ENCODE measurements at places on chromosomes 2 and 18.

GRCh38 chr2:223865124-223865523 is 27.7 kb upstream of the AP1S3 start:
- no peak for DNase-seq

- no peak for DNase-seq
Measured at GRCh38 chr2:20641123-20641985, 9.5 kb downstream of the HS1BP3 start.

DNA sequence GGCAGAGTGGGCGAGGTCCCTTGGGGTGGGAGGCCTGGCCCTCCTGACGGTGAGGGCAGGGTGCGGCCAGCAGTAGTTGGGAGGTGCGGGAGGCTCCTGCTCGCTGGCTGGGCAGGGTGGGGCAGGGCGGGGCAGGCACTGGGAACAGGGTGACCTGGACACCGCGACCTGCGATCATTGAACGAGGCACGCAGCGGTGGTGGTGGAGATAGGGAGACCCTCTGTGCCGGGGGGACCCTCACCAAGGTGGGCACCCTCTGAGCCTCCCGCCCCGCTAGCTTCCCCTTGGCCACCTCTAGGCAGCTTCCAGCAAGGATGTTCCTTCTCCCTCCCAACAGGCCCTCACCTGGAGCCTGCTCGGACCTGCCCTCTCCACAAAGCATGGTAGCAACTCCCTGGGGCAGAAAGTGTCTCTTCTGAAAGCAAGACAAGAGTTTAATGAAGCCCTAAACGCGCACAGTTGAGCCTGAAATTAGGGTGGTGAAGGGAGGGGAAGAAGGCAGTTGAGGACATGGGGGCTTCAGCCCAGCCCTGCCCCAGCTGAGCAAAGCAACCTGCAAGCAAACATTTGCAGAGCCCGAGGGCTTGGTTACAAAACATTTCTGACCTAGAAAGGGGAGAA is 15.4 kb upstream of the FOSL2 start:
- no peak for DNase-seq

- DNase-seq = no peak
Measured at GRCh38 chr2:111634995-111635538, 248.9 kb downstream of the ANAPC1 start.

- DNase-seq = peak; percentile 32
Measured at GRCh38 chr2:219029829-219030165, 11.5 kb downstream of the CFAP65 start.

DNA sequence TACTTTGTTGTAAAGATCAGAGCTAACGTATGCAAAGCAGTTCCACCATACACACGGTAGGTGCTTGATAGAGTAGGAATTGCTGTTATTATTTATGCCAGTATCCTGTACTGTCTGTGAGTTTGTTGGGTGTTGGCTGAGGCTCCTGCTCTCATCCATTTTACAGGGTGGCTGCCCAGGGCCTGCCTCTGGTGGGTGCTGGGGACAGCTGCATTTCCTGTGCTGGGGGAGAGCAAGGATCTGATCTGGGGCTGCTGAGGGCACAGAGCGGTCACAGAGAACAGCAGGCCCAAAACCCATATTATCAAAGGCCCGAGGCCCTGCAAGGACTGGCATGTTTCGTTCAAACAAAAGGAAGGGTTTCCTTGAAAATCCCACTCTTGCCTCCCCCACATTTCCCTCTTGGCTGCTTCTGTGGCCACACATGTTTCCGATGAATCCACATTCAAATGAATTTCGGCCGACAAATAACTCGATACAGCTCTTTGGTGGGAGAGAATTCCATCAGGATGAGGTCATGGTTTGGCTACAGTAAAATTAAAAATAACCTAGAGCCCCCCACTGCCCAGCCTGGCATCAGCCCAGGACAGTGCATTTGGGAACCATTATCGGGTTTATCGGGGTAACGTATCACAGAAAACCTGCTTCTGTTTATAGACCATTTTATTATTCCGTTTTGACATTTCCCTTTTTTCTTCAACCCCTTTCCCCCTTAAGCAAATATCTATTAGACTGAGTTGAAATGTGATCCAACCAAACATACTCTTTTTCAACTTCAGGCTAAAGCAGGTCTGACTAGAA is 143.4 kb downstream of the CYRIA start:
- DNase-seq = no peak

DNA sequence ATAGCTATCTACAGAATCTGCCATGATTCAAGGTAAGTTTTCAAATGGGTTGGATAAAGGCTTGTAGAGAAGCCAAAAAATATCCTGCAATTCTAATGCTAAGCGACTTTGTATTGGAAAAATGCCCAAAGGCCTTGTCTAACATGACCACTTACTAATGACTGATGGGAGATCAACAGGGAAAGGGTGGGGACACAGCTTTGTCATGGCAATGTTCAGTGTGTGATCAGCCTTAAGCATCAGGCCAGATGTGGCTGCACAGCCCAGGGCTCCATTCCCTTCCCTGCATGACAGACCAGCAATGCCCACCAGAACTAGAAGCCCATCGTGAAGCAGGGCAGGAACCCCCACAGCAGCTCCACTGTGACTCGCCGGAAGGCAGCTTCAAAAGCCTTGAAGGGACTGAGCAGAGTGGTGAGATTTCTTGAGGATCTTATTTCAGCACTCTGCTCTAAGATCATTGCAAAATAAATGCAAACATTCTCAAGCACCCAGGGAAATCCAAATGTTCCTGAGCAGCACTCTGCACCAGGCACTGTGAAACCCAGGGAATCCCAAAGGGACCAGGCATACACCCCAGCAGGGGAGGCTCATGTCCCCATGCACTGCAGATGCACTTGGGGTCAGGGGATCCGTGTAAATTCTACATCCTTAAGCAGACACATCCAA is 517.9 kb upstream of the SMIM21 start:
- no peak for DNase-seq

DNA sequence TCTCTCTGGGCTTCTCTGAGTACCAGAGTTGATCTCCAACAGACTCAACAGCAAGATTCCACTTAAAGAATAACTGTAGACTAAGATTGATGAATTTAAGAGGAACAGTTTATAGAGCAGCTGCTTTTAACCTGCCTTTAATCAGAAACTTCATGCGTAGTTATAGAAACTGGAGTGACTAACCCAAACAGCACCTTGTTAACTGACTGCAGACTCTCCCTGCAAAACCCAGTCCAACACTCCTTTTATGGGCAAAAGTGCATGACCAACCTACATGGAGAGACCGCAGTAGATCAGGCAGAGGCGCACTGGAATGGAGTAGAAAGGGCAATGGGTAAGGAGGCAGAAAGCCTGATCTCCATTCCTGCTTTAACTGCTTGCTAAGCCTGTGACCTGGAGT is 110.6 kb downstream of the NRP2 start:
- DNase-seq = no peak

GRCh38 chr2:38723173-38723572 is 28.0 kb downstream of the SRSF7 start:
- DNase-seq = no peak

DNA sequence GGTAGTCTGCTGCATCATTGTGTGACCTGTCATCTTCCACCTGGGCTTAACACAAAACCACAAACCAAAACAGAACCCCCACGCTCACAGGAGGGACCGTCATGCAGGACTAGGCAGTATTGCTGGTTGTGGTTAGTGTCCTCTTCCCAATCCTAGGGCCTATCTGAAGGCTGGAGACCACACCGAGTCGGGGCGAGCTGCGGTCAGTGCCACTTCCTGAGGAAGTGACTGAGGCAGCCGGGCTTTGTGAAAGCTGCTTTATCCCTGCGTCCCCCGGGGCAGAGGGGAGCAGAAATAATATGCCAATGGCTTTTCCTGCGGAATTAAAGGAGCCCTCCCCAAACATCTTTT is 22.9 kb downstream of the ZNF532 start:
- no peak for DNase-seq

DNA sequence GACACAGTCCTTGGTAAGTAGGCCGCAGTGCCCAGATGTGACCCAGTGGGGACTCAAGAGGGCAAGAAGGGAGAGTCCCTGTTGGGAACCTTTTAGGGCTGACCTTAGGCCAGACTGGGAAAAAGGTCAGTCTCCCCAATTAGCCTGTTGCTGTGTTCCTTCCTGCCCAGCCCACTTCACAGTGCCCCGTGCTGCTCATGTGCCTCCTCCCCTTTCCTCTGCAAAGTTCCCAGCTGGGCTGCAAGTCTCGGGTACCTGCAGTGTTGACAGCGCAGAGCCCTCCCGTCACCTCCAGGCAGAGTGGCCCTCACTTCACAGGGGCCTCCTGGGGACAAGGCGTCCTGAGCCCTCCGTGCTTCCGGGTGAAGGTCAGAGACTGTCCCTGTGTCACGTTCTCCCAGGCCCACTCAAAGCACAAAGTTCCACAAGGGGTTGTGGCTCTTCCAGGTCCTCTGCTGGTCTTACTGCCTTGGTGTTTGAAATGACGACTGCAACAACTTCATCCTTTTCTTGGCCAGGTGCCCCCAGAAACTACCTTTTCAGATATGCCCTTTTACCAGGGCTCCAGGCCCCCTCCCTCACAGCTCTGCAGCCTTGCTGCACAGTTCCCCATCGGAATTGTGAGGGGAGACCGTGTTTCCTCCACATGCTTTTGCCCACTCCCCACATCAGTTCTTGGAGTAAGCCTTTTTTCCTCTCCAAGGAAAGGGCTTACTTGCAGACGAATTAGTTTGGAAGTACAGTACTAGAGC is 225.8 kb downstream of the ALPK2 start:
- DNase-seq = no peak
